ENCODE measurements at places on chromosomes 11 and 22. TPM values are rescaled to one million over a fixed set of nuclear protein-coding genes. Genes with fewer than 3 reads are reported as not detected.

DNA sequence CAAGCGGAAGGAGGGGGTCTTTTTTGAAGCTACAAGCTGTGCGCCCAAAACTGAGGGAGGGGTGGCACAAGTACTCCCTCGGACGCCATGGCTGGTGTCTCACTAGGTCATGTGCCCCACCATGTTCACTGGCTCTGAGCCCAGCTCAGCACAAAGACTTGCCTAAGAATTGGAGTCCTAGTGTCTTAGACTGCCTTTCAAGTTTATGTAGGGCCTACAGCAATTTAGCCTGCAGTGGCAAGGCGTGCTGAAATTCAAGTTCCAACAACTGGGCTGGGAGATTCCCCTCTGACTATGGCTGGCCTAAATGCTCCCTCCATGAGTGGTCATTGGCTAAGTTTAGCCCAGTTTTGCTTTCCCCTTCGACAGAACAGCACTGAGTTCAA is 27.3 kb downstream of the FCHSD2 start:
- DNase-seq, result no peak

SLC22A25 gene
- polyA plus RNA-seq, result not detected

- no peak for DNase-seq
Observed at GRCh38 chr11:69280451-69280850, 13.5 kb upstream of the MYEOV start.

RAB6A gene
- 127 TPM for polyA plus RNA-seq

OR5A1 gene
- polyA plus RNA-seq, result not detected

GRCh38 chr11:119051440-119052162 is 5.4 kb downstream of the HYOU1 start:
- DNase-seq, result no peak

DNA sequence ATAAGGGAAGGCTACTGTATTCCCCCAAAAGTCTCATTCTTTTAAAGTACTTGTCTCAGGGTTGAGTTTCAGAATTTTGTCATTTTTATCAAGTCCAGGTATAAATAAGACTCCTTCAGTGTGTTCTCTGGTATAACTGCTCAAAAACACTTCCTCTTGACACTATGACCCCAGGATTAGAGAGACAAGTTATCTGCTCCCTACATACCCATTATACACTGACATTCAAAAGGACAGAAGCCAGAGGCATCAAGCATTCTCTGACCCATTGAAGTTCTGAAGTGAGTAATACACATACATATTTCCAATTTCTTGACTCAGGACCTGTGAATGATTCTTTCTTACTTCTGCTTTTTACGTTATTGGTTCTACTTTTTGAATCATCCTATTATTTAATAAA is 447.8 kb upstream of the CNTN5 start:
- DNase-seq, result no peak

GRCh38 chr11:62001450-62002191 is 34.2 kb upstream of the FTH1 start:
- peak; percentile 74 for DNase-seq

DNA sequence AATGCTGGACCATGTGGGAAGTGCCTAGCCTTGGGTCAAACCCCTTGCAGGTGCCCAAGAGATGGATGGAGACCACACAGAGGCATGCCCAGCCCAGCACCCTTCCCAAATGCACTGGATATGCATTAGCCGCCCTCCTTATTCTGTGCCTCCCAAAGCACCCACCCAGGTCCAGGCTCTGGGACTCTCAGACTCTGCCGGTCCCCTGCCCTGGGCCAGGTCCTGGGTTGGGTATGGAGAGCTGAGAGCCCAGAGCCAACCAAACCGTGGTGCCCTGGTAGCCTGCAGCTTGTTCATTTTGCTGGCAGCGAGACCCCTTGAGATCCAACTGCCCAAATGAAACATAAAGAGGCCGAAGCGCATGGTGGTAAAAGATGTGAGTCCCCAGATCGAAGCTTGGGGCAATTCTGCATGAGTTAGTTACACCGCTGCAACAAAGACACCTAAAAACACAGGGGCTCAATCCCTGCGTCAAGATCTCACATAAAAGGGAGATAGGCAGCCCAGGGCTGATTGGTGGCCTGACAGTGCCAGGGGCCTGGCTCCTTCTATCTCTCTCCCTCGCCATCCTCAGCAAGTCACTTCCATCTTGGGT is 61.5 kb downstream of the MYEOV start:
- DNase-seq, result no peak

- no peak for DNase-seq
Observed at GRCh38 chr11:133937015-133937414, 19.8 kb downstream of the IGSF9B start.

GRCh38 chr11:57324154-57324885 is 432 bp downstream of the TNKS1BP1 start:
- peak; percentile 77 for DNase-seq

GRCh38 chr11:74319139-74319816 is 7.8 kb upstream of the P4HA3 start:
- no peak for DNase-seq

DNA sequence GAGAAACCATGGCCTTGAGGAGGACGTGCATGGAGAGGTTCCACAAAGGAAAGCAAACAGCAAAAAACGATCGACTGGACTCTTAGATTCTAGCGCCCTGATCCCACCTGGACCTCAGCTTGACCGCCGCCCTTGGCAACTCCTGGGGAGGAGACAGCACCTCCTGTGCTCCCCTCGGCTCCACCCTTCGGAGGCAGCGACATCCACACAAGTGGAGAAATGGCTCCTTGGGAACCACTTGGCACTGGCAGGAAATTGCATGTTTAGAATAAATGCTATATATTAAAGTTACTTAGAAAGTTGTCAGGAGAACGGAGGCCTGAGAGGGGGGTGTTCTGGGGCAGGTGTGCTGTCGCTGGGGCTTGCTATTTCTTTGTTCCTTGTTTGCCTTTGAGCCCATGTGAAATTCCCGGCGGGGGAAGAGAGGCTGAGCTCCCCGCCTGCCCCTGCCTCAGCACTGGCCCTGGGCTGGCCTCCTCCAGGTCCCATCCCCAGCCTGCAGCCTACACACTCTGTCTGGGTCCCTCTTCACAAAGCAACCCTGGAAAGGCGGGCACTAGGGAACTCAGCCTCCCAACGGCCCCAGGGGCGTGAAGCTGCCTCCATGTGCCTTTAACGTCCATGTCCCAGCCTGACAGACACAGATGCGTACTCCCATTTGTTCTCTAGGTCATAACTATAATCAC is 395.3 kb downstream of the BRD1 start:
- DNase-seq, result no peak
